Amniotic epithelial cell (primary cell): ENCODE measurements at places on chromosomes 16 and 17.

GRCh38 chr16:11636172-11636721 is 32.0 kb upstream of the SNN start:
- no peak for DNase-seq

DNA sequence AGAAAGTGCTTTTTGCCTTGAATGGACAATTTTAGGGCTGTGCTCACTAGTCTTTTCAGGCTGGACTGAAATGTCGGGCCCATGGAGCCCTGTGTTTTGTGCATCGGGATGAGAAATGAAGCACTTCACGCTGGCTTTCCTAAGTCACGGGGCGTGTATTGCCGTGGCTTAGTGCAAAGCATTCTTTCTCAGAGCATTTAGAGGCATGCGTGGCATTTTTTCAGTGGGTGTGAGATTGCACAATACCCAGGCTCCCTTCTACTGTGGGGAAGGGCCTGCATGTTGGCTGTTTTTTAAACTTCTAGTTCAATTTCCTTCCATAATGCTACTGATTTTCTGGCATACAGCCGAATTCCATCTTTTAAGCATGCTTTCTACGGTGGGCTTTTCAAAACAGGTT is 12.6 kb upstream of the POLR3E start:
- DNase-seq: peak; percentile 85

DNA sequence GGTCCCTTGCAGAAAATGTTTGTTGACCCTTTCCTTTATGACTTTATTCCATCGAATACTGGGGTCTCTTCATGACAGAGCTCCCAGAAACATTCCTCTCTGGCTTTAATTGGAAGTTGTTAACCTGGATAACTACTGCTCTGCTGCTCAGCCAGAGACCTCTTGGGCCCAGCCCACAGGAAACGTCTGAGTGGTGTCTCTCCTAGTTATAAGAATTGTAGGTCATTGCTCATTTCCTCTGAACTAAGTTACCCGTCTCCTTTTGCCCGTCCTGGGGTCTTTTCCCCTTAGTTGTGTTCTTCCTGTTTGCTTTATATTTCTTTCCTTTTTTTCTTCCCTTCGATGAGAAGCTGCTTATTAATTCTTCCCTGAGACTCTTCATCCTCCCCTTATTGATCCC is 9.0 kb downstream of the MAP2K6 start:
- DNase-seq: no peak

DNA sequence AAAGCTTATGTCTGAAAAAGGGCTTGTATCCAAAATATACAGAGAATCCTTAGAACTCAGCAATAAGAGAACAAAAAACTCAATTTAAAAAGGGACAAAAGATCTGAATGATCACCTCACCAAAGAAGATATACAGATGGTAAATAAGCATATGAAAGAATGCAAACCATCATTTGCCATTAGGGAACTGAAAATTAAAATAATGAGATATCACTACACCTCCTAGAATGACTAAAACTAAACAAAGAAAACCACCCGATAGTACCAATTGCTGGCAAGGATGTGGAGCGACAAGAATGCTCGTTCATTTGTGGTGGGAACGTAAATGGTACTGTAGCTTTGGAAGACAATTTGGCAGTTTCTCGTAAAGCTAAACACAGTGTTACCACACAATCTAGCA is 66.9 kb upstream of the MPHOSPH6 start:
- DNase-seq: no peak

GRCh38 chr16:84453061-84453752 is 51.3 kb downstream of the MEAK7 start:
- no peak for DNase-seq

- peak; percentile 67 for DNase-seq
Observed at GRCh38 chr17:76867578-76868175, 527 bp upstream of the MGAT5B start.

GRCh38 chr16:26214581-26215174 is 522.9 kb downstream of the HS3ST4 start:
- no peak for DNase-seq

GRCh38 chr17:31586946-31587345 is 195.5 kb downstream of the RAB11FIP4 start:
- peak; percentile 47 for DNase-seq

GRCh38 chr16:83355570-83356218 is 452.1 kb upstream of the HSBP1 start:
- DNase-seq: no peak

GRCh38 chr16:26993963-26994362 is 72.8 kb upstream of the C16orf82 start:
- DNase-seq: peak; percentile 27

DNA sequence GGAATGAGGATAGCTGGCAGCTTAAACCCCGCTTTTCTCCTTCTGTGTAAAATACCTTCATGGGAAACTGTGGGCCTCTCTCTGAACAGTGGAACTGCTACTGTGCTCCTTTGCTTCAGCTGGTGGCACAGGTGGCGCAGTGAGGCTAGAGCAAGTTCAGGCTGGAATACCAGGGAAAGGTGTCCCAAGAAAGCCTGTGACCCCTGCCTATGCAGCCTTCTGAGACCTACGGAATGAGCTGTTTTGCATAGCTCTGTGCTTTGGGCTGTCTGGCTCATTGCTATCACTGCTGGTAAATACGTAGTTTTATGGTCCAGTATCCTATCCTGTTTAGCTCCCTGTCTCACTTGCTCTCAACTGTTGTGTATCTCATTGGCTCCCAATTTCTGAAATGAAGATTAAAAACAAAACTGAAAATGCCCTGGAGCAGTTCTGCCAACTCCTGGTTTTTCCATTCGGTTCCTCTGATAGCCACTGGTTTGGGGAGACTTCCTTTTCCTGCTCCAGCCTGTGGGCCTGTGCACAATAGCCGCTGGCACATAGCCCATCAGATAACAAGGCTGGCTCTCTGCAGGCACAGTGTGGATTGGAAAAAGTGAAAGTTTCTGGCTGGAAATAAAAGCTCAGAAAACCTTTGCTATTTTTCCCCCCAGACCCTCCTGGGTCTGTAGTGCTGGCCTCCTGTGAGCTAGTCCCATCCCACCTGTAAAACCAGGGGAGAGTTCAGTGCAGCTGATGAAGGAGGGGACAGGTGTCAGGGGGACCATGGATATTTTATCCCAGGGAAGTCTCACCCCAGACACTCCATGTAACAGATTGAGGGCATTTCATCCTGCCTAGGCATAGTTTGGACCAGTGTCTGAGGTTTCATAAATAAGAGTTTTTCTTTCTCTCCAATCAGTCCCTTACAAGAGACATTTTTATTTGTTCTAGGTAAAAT is 24.0 kb downstream of the LIMD2 start:
- DNase-seq: peak; percentile 83

DNA sequence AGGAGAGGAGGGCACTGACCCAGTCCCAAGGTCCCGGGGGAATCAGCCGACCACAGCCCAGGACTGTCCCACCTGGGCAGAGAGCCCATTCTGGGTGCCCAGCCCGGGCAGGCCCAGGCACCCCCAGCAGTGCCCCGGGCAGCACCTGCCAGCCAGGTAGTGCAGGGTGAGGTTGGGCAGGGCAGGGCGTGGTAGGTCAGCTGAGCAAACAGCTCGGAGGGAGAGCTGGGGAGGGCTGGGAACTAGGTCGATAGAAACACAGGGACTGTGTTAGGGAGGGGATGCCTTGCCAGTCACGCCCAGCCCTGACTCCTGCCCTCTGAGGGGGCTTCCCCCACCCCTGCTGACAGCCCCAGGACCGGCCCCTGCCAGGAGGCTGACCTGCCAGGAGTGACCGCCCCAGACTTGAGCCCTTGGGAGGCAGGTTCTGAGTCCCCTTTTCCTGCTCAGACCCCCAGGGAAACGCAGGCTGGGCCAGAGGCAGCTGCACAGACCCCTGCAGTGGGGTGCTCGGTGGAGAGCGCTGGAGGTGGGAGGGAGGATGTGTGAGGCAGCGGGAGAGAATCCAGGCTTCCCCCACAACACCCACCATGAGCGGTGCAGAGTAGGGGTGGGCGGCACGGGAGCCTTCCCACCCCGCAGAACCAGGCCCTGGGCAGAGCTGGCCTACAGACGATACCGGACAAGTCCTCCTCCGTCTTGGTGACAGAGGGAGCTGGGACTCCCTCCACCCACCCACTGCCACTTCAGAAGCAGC is 4.7 kb downstream of the HS3ST6 start:
- DNase-seq: no peak

- no peak for DNase-seq
Observed at GRCh38 chr16:4115949-4116318, 308 bp downstream of the ADCY9 start.

DNA sequence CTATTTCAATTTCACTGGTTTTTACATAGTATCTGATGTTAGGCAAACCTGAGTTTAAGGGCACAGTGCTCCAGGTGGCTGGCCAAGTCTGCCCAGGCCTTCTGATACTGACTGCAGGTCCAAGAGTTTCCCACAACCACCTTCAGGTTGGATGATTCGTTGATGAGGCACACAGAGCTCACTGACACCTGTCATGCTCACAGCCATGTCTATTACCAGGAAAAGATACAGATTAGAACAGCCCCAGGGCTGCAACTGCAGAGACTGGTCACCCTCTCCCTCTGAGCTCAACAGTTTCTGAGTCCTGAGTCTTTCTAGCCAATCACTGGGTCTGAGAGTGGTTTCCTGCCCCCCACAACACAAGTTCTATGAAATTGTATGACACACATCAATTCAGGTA is 37.2 kb downstream of the MEAK7 start:
- no peak for DNase-seq

- DNase-seq: no peak
Observed at GRCh38 chr17:70308618-70309017, 139.3 kb downstream of the KCNJ2 start.

GRCh38 chr16:67399749-67400704 is 6.7 kb upstream of the TPPP3 start:
- DNase-seq: no peak

- no peak for DNase-seq
Observed at GRCh38 chr16:85561248-85562092, 51.7 kb upstream of the GSE1 start.

DNA sequence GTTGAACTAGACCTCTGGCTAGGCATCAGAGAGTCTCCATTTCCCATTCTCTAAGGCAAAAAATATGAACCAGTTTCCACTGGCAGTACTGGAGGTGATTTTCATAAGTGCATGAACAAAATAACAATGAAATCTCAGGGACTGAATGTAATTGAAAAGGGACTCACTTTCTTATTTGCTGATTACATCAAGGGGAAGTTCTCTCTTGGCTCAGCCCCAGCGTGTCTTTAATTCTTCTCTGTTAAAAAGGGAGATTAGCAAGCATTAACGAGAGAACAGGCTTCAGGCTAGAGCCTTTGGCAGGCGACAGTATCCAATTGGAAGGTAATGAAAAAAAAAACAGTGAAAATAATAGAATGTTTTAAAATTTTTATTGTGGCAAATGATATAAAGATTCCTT is 34.0 kb upstream of the ADAMTS18 start:
- DNase-seq: no peak

- no peak for DNase-seq
Observed at GRCh38 chr17:19306160-19307111, 56.1 kb downstream of the B9D1 start.

GRCh38 chr16:56610609-56611111 is 2.3 kb downstream of the MT2A start:
- DNase-seq: peak; percentile 91

DNA sequence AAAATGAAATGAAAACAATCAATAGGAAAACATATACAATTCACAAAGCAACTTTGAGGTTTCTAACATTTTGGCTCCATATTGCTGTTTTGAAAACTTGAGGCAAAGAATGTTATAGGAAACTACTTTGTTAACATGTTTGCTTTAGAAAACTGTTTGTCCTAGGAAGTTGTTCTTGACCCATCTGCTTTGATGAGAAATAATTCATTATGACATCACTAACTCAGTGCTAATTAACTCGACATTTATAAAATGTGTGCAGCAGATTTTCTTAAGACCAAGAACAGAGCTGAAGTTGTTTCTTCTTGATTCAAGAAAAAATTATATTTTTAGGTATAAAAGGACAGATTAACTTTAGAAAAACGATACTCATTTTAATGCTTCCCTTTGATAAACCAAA is 94.7 kb downstream of the SOX9 start:
- DNase-seq: no peak

DNA sequence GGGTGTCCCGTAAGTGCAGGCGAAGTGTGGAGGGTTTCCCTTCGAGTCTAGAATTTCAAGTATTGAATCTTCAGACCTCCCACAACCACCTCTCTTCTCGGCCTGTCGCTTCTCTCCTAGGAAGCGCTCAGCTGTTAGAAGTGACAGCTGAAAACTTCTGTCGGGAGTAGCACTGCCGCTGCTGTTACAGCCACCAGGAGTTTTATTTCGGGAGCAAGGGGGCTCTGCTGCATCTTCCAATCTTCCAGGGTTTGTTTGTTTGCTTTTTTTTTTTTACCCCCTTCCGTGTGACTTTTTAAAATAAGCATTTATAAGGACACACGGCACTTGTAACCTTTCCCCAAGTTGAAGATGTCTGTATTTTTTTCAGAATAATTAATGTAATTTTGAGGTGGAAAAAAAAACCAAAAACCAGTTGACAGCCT is 767 bp downstream of the RPS6KB1 start:
- peak; percentile 9 for DNase-seq

- no peak for DNase-seq
Observed at GRCh38 chr16:74756203-74756602, 18.4 kb downstream of the FA2H start.

DNA sequence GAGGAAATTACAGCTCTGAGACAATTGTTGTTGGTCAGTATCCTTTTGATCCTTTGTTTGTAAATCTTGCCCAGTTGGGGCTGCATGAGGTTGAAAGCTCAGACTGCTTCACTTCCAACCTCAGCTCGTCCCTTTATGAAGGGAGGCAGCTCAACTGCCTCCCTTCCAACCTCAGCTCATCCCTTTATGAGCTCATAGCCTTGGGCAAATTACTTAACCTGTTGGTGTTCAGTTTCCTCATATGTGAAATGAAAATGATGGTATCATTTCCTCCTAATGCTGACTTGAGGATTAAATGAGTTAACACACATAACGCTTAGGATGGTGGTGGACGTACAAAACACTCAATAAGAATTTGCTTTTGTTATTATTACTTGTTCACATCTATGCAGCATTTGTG is 265.1 kb downstream of the CDH13 start:
- DNase-seq: no peak

- DNase-seq: peak; percentile 74
Observed at GRCh38 chr17:50361561-50362480, 11.2 kb downstream of the MRPL27 start.

DNA sequence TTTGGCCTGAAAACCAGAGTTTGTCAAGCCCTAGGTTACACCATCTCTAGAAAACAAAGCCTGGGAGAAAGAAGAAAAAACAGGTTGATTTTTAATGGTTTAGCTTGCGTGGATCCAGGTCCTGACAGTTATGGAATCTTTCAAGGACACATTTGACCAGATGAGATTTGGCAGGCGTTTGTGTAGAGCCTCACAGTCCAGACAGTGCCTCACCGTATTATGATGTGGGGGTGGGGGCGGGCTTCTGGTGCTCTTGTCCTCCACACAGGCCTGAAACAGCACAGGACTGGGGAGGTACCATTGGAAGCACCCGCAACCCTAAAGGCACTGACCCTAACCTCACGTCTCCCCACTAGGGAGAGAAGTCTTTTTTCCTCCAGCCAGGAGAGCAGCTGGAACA is 19.6 kb downstream of the MVP start:
- peak; percentile 74 for DNase-seq

- no peak for DNase-seq
Observed at GRCh38 chr17:16081507-16082087, 82.0 kb downstream of the TTC19 start.
